Hematopoietic multipotent progenitor cell treated with erythropoietin and hydrocortisone succinate and interleukin-3 and kit ligand, for 17 days (in vitro differentiated cells): ENCODE measurements at places on chromosomes 16 and 17.
A peak's percentile ranks its signal among the peaks of the same experiment; 100 is the strongest.

DNA sequence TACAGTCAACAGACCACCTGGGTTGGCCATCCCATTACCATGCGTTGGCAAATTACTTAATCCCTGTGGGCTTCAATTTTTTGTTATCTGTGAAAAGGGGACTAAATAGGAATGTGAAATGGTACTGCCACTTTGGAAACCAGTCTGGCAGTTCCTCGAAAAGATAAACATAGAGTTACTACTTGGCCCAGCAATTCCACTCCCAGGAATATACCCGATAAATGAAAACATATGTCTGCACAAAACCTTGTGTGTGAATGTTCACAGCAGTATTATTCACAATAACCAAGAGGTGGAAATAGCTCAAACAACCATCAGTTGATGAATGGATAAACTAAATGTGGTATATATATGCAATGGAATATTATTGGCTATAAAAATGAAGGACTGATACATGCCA lies 87.9 kb downstream of the TANGO6 start:
- DNase-seq = no peak

GRCh38 chr17:48011405-48012150 lies 26.0 kb downstream of the COPZ2 start:
- DNase-seq = peak; percentile 31

DNA sequence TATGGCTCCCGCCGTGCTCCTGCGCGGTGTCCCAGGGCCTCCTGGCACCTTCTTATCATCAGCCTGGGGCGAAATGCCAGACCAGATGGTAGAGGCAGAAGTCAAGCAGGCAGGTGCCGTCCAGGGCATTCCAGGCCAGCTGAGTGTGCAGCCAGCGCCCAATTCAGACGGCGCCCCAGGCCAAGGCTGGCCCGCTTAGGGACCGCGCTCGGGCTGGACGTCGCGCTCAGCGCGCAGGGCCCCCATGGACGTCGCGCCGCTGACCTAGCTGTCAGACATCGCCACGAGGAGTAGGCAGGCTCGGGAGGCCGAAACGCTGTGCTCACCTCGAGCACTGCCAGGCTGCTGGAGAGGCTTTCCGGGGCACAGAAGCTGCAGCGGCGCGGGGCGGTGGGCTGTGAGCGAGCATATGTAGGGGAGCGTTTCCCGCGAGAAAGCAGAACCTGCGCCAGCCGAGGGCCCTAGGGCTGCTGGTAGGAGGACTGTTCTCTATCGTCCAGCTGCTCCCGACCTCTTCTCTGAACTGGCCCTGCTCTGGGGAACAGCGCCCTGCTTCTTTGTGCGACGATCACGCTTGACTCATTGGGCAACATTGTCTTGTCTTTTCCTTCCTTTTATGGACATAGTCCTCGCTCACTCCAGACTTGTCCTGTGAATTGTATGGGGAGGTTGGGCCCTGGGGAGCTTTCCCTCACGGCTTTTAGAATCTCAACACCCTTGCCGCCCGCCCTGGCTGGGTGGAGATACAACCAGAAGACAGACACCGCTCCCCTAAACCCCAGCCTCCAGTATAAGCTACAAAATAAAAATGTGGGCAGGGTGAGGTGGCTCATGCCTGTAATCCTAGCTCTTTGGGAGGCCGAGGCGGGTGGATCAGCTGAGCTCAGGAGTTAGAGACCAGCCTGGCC lies 8.4 kb upstream of the CA4 start:
- no peak for DNase-seq

DNA sequence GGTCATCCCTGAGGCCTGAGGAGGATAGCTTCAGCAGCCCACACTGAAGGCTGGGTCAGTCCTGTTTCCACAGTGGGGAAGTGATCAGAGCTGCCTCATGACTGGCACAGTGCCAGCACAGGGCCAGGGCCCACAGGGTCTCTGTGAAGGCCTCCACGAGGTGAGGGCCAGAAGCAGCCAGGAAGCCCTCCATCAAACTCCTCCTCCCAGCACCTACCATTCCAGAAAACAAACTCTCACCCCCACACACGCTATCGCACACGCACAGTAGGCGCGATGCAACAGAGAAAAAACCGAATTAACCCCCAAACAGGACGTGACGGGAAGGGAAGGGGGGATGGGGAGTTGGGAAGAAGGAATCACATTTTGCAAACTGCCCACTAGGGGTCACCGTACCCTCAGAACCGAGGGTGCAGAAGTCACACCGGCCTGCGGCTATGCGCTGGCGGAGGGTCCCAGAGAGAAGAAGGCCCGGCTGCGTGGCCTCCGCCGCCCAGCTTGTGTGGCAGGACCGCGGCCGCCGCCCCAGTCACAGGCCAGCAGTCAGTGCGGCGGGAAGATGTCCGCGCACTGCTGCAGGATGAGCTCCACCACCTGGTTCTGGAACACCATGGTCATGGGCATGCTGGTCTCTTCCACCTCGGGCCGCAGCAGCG lies 37.6 kb downstream of the ARHGAP27 start:
- peak; percentile 22 for DNase-seq

- no peak for DNase-seq
Observed at GRCh38 chr17:69430488-69430887, 16.0 kb downstream of the MAP2K6 start.

GRCh38 chr17:44436336-44436735 lies 46.9 kb upstream of the ITGA2B start:
- DNase-seq = no peak

- no peak for DNase-seq
Observed at GRCh38 chr17:47869114-47869513, 18.2 kb upstream of the SP6 start.

- no peak for DNase-seq
Observed at GRCh38 chr17:2974347-2974746, 89.1 kb downstream of the OR1D5 start.

GRCh38 chr17:62705156-62705777 lies 77.8 kb downstream of the MRC2 start:
- DNase-seq = no peak

- DNase-seq = peak; percentile 76
Observed at GRCh38 chr16:15650698-15651171, 690 bp downstream of the NDE1 start.

- DNase-seq = no peak
Observed at GRCh38 chr17:74274709-74275340, 791 bp downstream of the DNAI2 start.

GRCh38 chr16:88472069-88472468 lies 19.0 kb downstream of the ZFPM1 start:
- DNase-seq = no peak

- DNase-seq = no peak
Observed at GRCh38 chr16:14223632-14224031, 152.5 kb downstream of the MRTFB start.

DNA sequence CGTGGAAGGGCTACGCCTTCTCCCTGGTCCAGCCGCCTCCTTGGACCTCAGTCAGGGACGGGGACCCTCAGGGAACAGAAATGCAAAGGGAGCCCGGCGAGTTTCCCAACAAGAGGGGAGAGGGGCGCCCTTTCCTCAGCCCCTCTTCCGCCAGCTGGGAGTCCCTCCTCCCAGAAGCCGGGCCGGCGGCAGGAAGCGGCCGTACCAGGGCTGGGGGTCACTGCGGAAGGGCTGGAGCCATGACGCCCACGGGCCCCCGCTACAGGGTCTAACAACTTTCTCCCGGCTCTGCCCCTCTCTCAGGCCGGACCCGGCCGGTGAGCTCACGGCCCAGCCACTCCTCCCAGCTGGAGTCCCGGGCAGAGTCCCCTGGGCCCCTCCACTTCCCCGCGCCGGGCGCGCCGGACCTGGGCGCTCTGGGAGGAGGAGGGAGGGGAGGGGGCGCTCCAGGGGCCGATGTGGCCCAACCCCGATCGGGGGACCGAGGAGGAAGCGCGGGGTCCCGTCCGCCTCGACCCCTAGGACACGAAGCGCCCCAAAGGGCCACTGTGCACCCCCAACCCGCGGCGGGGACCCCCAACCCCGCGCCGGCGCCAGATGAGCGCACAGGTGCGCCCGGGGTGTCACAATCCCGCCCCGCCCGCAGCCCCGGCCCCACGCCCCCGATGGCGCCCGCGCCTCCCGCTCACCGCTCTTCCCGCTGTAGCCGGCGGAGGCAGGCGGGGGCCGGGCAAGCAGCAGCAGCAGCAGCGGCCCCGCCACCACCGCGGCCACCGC lies 578 bp downstream of the PGAP6 start:
- no peak for DNase-seq

GRCh38 chr17:73971127-73971526 lies 232.4 kb upstream of the RPL38 start:
- DNase-seq = no peak

- DNase-seq = no peak
Observed at GRCh38 chr16:66660422-66661209, 35.9 kb downstream of the CMTM4 start.

- peak; percentile 81 for DNase-seq
Observed at GRCh38 chr17:43360376-43360738, 38.4 kb upstream of the ARL4D start.

GRCh38 chr16:24098896-24099295 lies 157.2 kb upstream of the CACNG3 start:
- no peak for DNase-seq

DNA sequence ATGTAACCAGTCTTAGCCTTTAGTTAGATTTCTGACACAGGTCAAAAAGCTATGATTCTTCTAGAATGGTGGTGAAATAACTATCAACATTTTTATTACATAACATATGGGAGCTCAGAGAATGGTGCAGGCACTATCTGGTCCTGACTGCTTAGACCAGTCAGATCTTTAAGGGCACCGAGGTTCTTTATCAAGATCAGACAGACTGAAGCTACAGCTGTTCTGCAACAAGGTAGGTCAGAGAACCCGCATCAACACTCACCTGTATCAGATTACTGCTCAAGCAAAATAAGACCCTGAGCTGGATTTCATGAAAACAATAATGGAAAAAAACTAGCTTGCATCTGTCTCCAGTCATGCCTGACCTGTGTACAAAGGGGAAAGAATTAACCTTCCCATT lies 160.4 kb downstream of the KCNJ2 start:
- DNase-seq = no peak

- DNase-seq = no peak
Observed at GRCh38 chr16:81296631-81297030, 18.1 kb upstream of the GAN start.

DNA sequence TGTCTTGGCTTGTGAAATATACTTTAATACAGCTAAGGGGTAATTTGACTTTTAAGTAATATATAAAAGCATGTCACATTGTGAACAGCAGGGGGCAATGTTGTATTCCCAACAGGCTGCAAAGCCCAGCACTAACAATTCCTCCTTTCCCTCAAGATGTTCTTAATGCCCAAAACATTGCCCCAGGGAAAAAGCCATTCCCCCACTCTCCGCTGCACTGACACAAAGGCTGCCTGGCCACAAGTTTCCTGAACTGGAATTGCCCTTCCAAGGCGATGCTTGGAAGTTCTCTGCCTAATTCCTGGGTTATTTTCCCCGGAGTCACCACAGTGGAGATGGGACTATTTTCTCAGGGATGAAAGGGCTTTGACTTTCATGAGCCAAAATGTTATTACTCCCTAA lies 27.2 kb downstream of the CLEC16A start:
- peak; percentile 85 for DNase-seq

GRCh38 chr17:49583889-49584288 lies 8.2 kb downstream of the NXPH3 start:
- no peak for DNase-seq

GRCh38 chr17:47652570-47652969 lies 2.9 kb downstream of the KPNB1 start:
- no peak for DNase-seq

GRCh38 chr17:35616536-35616935 lies 29.4 kb downstream of the AP2B1 start:
- peak; percentile 59 for DNase-seq

DNA sequence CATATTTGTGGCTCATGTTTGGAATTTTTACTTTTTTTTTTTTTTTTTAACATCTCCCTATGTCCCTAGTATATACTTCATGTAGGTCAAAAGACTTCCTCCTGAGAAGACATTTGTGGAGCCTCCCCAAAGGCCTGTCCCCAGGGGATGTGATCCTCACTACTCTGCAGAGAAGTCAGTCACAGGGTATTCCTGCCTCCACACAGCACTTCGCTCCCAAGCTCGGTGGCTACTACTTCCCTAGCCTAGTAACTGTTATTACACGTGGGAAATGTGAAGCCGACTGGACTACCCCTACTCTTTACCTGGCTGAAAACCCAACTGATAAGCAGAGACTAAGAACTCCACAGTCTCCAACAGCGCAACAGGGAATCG lies 116.8 kb downstream of the HIC1 start:
- no peak for DNase-seq

- no peak for DNase-seq
Observed at GRCh38 chr17:38669520-38669919, 5.2 kb downstream of the EPOP start.

GRCh38 chr16:87583453-87584131 lies 18.7 kb upstream of the JPH3 start:
- no peak for DNase-seq

DNA sequence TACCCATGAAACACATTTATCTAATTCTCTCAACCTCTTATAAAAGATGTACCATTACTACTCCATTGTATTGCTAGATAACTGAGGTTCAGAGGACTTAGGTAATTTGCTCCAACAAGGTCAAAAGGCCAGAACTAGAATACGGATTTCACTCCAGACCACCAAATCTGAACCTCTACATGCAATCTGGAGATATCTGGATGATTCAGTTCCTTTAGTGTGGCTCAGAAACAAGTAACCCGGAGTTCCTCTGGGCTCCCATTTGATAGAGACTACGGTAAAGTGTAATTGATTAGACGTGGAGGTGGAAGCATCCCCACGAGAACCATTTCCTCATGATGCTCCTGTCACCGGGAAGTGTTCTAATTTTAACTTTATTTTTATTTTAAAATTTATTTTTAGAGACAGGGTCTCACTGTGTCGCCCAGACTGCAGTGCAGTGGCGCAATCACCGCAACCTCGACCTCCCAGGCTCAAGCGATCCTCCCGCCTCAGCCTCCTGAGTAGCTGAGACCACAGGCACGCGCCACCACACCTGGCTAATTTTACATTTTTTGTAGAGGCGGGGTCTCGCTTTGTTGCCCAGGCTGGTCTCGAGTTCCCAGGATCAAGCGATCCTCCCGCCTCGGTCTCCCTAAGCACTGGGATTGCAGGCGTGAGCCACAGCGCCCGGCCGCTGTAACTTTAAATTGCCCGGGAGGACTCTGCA lies 608 bp upstream of the COX10 start:
- DNase-seq = no peak

GRCh38 chr16:12617401-12617819 lies 186.3 kb downstream of the CPPED1 start:
- no peak for DNase-seq

GRCh38 chr17:73061161-73061560 lies 31.3 kb downstream of the SLC39A11 start:
- no peak for DNase-seq

GRCh38 chr17:1896243-1897104 lies 66.7 kb downstream of the RPA1 start:
- no peak for DNase-seq

- peak; percentile 41 for DNase-seq
Observed at GRCh38 chr16:21156767-21157467, 1.6 kb upstream of the LDAF1 start.

GRCh38 chr17:79027274-79027924 lies 3.4 kb downstream of the C1QTNF1 start:
- no peak for DNase-seq

DNA sequence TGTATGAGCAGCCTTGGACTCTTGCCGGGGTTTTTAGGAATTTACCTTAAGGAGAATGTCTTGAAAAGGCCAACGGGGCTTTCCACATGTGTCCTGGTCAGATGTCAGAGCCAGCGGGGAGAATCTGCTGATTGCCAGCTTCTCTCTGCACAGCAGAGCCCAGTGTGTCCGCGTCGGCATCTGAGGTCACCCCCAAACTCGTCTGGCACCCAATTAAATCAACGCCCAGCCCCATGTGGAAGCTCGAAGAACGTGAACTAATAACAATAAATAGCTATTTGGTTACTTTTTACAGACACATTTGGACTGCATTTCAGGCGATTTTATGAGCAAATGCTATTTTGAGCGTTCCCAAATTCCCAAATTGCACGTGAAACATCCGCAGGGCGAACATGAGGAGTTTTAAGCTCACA lies 303.5 kb downstream of the FOXL1 start:
- no peak for DNase-seq
